ENCODE measurements at places on chromosomes 11 and 22.

DNA sequence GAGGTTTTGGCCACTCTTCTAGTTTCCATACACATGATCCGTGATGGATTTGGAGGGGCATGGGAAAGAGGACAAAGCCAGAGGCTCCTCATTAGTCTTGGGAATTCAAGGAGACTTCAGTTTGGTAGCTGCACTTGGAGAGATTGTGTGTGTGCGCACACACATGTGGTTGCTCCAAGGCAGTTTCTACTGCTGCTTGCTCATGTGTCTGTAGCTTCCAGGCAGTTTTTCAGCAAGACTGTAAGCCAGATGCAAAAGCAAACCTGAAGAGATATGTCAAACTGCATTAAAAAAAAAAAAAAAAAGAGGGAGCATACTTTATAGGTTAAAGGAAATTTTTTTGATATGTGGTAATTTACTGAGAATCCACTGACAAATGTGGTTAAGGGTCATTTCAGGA, 95.7 kb downstream of the OSBP2 start:
- no peak for DNase-seq

DNA sequence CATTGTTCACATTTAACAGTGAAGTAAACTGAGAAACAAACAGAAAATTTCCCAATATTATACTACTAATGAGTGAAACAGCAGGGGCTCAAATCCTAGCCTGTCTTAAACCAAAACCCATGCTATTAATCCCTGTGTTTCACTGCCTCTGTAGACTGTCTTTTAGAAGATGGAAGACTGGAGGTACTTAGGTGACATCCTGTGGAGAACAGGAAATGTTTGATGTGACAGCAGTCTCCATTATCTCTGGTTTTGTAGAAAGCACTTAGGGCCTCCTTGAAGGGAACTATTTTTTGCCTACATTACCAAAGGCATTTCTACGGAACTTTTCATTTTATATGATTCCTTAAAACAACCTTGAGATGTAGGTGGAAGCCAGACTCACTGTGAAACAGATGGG, 288.1 kb upstream of the SORL1-AS1 start:
- DNase-seq, result no peak

GRCh38 chr22:32743046-32743445, 58.5 kb upstream of the TIMP3 start:
- no peak for DNase-seq

GRCh38 chr11:13771151-13771550, 102.7 kb downstream of the FAR1 start:
- DNase-seq, result no peak

DNA sequence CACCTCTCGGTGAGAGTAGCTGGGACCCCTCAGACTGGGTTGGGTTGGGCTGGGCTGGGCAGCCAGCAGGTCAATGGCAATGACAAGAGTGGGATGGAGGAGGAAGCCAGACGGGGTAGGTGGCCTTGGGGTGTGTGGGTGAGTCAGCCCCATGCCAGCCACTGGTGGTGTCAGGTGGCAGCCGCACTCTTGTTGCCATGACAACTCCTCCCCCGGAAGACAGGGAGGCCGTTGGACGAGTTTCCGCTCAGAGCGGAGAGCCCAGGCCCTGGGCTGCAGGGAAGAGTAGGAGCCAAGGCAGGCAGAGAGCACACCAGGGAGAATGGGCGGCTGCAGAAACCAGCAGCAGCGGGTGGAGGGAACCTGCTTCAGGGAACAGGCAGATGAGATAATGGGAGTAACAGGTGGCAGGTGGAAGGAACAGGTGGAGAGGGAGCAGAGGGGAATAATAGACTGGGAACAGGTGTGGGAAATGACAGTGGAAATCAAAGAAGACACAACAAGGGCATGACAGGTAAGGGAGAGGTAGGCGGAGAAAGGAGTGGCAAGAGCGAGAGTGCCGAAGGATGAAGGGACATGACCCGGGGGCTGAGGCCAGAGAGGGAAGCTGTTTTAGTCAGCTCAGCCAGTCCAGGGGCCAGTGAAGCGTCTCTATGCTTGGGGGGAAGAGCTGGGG, 8.7 kb downstream of the SPTBN2 start:
- DNase-seq, result peak; percentile 44

DNA sequence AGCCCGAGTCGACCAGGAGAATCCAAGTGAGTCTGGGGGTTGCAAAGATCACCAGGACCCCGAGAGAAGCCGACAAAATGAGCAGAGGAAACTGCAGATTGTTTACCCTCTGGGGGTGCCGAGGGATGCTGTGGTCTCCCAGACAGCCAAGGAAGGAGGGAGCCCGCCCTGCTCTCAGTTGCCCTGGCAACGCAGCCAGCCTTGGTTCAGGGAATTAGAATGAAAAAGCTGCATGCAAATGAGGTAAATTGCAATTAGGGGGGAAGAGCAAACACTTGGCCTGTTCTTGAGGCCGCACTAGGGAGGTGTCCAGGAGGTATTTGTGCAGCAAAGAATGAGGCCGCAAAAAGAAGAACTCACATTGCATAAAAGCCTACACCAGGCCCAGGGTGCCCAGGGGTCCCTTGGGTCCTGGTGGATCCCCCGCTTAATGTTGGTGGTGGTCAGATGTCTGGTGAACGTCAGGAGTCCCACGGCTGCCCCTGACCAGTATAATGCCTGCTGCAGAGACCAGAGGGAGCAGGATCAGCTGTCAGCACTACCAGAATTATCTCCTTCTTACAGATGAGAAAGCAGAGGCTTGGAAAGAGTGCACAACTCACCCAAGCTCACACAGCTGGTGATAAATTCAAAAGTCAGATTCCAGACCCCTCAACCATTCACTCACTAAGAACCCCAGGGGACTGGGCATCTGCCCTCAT, 40.3 kb upstream of the ATXN10 start:
- DNase-seq, result no peak

- DNase-seq, result no peak
These were observed 23.8 kb upstream of the HIKESHI start for GRCh38 chr11:86278226-86278625.

- no peak for DNase-seq
These were observed 7.3 kb upstream of the PES1 start for GRCh38 chr22:30598986-30599385.

DNA sequence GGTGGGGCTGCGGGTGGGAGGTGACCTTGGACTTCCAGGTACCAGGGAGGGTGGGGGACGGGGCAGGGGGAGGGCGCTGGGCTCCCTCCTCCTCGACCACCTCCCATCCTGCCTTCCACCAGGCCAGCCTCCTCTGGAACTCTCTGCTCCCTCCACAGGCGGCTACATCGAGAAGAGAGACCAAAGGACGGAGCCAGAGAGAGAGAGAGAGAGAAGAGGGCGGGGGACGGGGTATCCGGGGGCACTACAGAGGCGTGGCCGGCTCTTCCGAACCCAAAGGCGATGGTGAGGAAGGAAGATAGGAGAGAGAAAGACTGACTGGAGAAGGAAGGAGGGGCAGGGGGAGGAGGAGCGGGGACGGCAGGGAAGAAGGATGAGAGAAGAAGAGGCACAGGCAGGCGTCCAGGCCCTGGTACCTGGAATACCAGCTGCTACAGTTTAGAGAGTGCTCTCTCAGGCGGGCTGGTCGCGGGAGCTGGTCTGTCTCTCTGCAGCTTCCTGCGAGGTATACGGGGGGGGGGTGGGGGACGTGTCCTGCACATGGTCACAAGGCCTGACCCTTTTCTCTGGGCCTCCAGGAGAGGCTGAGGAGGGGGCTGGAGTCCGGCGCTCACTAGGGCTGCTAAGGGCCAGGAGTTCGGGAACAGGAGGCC, 38.0 kb downstream of the IGSF9B start:
- no peak for DNase-seq

DNA sequence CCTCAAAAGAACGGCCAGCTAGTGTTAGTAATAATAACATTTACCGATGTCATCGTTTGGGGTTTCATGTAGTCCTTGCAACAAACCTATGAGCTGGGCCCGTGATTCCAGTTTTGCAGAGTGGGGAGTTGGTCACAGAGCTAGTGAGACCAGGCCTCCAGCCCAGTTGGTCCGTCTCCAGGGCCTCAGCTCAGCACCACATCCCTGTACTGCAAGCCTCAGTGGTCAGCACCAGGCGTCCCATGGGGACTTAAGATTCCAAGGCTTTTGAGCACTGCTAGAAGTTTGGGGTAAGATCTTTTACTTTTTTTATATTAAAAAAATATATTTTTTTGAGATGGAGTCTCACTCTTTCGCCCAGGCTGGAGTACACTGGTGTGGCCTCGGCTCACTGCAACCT, 1.1 kb upstream of the TSGA10IP start:
- DNase-seq, result no peak

GRCh38 chr11:124919898-124920297, 848 bp downstream of the HEPN1 start:
- no peak for DNase-seq

DNA sequence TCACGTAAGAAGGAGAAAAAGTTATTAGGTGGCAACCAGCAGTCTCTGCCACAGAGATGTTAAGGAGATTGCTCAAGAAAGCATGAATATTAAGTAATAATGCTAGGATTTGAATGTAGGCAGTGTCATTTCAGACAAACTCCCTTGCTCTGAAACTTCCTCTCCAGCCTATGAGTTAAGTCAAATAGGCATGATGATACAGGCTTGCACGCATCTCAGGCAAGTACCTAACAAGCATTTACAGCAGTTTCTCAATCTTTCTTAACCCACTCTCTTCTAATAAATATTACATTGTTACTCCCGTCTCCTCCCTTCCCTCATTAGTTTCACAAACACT, 72.7 kb downstream of the RAB38 start:
- no peak for DNase-seq

DNA sequence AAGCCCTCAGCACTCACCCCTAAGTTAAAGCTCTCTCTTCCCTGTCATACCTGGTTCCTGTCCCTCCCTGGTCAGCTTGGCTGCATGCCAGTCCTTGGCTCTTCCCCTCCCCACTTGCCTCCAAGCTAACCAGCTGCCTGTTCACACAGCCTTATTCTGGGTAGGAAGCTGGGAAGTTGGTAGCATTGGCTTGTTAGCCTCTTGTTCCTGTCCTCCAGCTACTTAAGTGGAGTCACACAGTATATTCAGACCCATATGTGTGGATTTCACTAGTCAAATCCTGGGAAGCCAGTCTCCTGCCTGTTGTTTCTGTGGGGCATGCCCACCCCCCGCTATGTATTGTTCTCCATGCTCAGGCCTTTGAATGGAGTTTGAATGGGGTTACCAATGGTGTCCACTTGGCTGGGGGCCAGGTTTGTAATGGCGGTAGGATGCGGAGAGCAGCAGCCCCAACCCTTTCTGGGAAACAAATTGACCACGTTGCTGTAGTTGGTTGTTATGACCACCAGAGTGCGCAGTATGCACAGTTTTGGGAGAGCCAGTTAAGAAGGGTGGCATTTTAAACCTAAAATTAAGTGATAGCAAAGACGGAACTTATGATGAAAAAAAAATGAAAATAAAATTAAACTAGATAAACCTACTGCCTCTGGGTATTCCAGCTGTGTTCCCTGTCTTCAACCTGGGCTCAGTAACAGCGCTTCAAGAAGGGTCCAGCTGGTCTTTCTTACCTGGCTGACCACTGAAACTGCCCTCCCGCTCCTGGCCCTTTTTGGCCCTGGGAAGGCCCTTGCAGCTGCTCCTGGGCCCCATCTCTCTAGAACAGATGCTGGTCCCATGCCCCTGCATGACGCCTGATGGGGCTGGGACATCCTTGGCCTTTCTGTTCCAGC, 10.7 kb upstream of the RPS3 start:
- DNase-seq, result peak; percentile 96

GRCh38 chr11:119671561-119672015, 57.4 kb downstream of the NECTIN1 start:
- no peak for DNase-seq

DNA sequence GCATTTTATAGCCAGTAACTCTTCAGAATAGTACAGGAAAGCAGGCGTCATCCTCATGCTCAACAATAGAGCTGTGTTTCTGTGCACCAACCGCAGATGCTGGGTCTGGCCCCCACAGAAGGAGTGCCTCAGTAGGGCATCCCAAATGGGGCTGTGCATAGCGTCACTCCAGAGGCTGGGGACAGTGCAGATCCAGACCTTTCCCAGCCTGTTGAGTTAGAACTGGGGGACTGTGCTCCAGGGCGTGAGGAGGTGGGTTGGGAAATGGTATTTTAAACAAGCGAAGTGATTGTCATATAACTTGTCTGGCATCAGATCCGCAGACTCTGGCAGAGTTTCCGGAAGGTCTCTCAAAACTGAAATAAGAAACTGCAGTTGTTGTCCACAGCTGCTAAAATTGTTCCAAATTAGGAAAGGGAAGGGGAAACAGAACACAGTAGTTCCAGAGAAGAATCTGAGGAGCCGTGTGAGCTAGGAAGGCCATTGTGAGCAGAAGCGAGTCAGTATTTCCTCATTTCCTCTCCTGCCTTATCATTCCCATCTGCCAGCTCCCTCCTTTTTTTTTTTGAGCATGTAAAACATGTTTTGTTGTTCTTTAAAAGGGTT, 52.2 kb downstream of the JAM3 start:
- DNase-seq, result no peak

DNA sequence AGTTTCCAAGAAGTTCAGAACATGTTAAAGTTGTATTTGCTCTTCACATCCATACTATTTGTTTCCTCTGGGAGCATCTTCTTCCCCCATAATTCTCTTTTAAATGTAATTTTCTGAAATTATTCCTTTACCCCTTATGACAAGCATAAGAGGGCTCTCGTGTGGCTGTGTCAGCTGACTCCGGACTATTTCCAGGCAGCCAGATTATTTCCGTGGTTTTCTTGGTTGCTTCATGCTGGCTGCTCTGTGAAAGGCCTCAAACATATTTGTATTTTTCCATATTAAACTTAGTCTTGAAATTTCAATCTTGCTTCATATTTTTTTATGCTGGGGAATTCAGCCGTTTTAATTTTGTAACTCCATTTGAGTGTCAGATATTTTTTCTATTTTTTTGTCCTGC, 2.8 kb upstream of the MMP1 start:
- DNase-seq, result no peak

GRCh38 chr11:116613206-116613875, 159.4 kb downstream of the BUD13 start:
- no peak for DNase-seq

- peak; percentile 49 for DNase-seq
These were observed 3.6 kb downstream of the SEPTIN5 start for GRCh38 chr22:19717691-19718455.

GRCh38 chr22:30783021-30783420, 88.3 kb downstream of the OSBP2 start:
- DNase-seq, result no peak

GRCh38 chr11:80914311-80914710, 1473.5 kb upstream of the TENM4 start:
- DNase-seq, result no peak

GRCh38 chr11:69830086-69830485, 10.9 kb upstream of the FGF3 start:
- no peak for DNase-seq

GRCh38 chr22:33467620-33468095, 409.5 kb upstream of the SYN3 start:
- DNase-seq, result no peak

- DNase-seq, result peak; percentile 81
These were observed 30.6 kb downstream of the MUC6 start for GRCh38 chr11:1005928-1006327.

DNA sequence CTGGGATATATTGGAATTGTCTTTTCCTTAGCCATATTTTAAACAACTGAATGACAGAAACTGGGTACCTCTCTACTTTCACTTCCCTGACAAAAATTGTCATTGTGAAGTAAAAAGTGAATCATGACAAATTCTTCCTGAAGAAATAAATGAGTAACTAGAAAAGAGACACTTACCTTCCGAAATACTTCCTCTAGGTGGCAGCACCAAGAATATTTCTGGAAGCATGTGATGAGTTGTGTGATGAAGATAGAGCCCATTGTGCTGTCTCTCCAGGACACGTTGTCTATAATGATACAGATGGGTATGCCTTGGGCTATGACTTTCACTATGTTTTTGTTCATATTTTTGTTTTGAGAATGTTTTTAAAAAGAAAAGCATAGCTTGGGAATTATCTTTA, 21.5 kb downstream of the CASP4 start:
- no peak for DNase-seq

GRCh38 chr22:48800036-48800885, 1027.4 kb downstream of the BRD1 start:
- no peak for DNase-seq

All from NCI-H2227 treated with DMSO at 0.1 percent for 48 hours (cell line).